ENCODE measurements at places on chromosomes 12 and 14.

DNA sequence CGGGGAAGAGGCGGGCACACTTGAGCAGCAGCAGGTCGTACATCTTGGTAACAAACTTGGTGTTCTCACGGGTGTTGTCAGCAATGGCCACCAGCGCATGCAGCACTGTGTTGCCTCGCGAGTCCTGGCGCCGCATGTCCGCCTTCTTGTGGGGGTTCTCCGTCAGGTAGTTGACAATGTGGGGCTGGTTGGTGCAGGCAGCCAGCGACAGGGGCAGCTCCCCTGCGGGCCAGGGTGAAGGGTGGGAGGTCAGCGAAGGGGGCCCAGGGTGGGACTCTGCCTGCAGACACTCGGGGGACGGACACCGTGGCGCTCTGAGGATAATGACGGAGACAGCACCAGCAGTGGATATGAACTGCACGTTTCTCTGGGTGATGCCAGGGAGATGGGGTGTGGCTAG lies 34.5 kb downstream of the TRPV4 start:
- no peak for DNase-seq

DNA sequence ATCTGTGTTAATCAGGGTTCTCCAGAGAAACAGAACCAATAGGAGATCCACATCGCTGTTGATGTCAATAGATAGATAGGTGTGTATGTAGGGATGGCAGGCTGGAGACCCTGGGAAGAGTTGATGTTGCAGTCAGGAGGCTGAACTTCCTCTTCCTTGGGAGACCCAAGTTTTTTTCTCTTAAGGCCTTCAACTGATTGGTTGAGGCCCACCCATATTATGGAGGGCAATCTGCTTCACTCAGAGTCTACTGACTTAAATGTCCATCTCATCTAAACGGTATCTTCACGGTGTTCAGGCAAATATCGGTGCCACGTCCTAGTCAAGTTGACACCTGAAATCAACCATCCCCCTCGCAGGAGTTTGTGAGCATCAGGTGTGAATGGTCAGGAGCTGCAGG lies 63.0 kb downstream of the ETV6 start:
- DNase-seq = no peak

DNA sequence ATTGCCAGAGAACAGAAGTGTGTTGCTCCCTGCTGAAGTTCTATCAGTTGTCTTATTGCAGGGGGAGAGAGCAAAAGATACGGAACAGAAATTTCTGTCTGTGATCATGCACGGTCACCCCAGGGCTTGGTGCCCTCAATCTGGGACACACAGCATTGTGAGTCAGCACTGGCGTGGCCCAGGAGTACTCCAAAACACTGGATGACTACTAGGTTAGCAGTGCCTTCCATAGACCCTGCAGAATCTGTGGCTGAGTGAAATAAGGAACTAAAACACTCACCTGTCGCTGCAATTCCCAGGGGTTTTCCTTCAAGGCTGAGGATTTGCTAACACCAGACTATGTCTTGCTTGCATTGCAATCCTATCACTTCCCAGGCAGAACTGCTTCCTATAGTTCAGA lies 165.5 kb downstream of the ANO6 start:
- DNase-seq = no peak

DNA sequence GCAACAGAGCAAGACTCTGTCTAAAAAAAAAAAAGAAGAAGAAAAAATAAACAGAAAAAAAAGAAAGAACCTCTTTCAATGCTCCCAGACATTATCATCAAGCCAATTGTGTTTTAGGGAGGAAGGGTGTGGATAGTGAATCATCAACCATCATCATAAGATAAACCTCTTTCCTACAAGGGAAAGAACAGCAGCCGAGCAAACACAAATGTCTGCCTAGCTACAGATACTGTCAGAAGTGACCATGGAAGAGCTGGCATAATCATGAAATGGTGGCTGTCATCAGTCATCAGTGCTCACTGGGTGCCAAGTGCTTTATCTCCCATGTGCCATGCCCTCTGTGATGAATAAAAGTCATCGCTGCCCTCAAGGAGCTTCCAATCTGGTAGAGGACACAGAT lies 46.6 kb downstream of the SLC17A8 start:
- no peak for DNase-seq

- DNase-seq = no peak
Observed at GRCh38 chr12:40015345-40015744, 90.5 kb downstream of the SLC2A13 start.

- DNase-seq = no peak
Observed at GRCh38 chr12:91384366-91384765, 201.7 kb upstream of the DCN start.

GRCh38 chr14:63692310-63693020 lies 35.4 kb downstream of the SGPP1 start:
- DNase-seq = no peak

GRCh38 chr12:10320643-10321042 lies 13.0 kb downstream of the KLRD1 start:
- DNase-seq = no peak

- DNase-seq = no peak
Observed at GRCh38 chr12:6606331-6607131, 648 bp downstream of the CHD4 start.

DNA sequence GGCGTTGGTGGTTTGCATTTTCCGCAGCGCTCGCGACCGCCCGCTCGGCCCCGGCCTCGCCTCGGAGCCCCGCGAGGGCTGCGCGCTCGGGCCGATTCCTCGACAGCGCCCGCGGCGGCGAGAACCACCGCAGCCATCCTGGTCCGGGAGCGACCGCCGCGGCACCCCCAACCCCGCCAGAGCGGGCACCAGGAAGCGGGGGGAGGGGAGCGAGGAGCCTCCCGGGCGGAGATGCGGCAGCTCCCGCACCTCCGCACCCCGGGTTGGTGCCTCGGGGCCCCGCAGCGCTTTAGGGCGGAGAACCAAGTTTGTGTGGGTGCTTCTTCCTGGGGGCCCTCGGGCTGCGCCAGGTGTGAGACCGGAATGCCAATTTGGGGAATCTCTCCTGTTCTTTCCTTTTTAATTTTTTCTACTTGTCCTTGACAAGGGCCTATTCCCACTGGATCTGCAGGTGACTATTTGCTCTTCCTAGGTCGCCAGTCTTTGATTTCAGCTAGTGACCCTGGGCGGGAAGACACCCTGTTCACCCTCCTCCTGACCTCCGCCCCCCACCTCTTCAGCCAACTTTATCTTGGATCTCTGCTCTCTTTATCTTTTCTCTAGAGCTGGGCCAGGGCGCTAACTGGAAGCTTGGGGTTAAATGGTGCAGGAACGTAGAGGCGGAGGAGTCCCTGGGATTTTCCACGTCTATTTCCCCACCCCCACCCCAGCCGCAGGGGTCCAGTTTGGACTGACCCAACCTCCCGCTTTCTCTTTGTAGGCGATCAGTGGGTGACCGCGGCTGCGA lies at the start of gene SOCS2:
Gene SOCS2 (plus strand): TSS at position 751 of the 787 bp plus-strand sequence. CDS start 223 bp downstream, outside the sequence.
- DNase-seq = peak; percentile 20

DNA sequence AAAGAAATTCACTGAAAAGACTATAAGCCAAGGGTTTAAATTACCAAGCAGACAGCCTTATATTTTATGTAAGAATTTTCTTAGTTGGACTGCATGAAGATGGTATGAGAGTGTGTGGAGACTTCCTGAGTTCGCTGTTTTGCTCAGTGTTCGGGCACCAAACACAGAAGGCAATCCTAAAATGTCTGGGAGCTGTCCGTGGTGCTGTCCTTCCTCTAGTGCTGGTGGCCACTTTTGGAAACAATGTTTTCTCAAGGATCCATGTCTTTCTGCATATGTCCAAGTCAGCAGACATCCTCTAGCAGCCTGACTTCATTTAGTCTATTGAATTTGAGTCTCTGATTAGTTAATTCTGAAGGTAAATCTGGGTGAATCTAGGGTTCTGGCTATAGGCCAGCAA lies 135.8 kb downstream of the SLC8A3 start:
- peak; percentile 6 for DNase-seq

DNA sequence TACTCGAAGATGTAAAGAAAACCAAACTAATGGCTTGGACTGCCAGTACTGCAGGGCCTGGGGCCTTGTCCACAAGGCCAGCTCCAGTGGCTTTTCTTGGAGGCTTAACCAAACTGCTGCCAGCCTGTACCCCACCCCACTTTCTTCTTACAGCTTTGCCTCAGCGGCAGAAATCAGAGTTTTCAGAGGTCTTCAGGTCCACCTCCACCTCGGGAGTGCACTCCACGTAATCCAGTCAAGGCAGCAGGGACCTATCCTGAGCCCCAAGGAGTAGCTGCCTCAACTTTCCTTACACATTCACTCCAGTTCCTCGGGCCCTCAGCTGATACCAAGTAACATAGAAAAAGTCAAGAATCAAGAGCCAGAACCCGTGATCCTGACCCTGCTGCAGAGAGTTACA lies 19.6 kb downstream of the PRMT8 start:
- DNase-seq = no peak

GRCh38 chr12:66059666-66060065 lies 70.9 kb downstream of the LLPH start:
- DNase-seq = no peak

DNA sequence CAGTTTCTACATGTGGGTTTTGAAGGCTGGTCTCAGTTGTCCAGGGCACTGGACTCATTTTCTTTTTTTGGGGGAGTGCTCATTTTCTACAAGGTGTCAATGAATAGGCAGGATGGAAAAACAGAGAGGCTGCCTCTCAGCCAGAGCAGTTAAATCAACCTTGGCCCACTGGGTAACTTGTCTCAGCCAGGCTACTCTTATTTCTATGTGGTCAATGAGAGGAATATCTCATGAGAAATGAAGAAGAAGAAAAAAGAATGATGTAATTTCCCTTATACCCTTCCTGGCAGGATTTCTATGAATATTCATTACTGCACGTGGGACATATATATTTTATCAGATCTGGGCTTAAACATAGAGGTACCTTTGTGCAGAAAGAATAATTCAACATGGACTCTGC lies 155.2 kb upstream of the E2F7 start:
- DNase-seq = no peak

- no peak for DNase-seq
Observed at GRCh38 chr12:52231305-52232202, 1.5 kb upstream of the KRT7 start.

DNA sequence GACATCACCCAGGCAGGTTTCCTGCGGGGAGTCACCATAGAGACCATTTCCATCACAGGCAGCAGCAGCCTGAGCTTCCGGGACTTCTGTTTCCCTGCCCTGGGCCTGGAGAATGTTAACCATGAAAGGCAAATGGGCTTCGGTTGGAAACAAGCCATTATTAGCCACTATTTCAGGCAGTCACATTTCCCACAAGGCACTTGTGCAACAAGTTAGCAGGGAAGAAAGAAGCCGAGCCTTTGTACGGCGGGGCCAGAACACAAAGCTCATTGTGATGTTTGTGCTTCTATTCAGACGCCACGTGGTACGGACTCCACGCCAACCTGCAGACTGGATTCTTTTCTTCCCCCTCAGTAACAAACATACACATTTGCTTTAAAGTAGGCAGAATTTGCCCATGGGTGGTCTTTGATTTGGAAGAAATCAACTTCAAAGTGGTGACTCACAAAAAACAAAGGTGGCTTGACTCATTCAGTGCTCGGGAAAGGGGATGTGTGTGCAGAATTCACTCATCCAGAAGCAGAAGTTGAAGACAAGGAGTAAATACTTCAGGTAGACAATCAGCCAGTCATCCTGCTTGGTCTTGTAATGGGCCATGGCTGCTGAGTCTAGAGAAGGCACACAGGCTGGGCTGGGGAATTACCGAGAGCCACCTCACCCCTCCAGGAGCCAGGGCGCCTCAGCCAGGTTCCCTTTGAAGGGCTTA lies 154.2 kb upstream of the PRMT8 start:
- DNase-seq = no peak

DNA sequence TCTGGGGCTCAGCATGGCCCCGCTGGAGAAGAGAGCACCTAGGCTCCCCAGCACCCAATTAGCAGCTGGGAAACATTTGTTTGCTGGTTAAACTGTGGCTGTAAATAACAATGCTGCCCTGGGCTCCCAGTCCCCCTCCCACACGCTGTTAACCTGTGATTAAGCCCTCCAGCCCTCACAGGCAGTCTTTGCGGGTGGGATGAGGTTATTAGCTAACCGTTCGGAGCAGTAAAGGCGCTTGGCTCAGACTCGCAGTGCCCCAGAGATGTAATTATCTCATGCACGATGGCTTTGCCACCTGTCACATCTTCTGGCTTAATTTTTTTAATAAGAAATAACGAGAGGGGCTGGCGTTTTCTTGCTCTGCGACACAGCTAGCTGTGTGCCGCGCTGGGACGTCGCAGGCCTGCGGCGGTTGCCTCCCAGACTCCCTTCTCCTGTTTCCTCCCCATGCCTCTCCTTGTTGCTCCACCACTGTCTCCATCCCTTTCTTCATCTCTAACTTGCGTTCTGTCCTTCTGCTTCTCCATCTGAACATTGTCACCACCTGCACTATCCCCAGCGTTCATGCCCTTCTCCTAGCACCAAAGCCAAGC lies 239.2 kb upstream of the FKBP4 start:
- DNase-seq = no peak

GRCh38 chr14:43411841-43412240 lies 1095.2 kb downstream of the FSCB start:
- no peak for DNase-seq

GRCh38 chr12:97800561-97800960 lies 338.0 kb downstream of the RMST start:
- no peak for DNase-seq

- no peak for DNase-seq
Observed at GRCh38 chr14:55901291-55901690, 216.9 kb upstream of the PELI2 start.

DNA sequence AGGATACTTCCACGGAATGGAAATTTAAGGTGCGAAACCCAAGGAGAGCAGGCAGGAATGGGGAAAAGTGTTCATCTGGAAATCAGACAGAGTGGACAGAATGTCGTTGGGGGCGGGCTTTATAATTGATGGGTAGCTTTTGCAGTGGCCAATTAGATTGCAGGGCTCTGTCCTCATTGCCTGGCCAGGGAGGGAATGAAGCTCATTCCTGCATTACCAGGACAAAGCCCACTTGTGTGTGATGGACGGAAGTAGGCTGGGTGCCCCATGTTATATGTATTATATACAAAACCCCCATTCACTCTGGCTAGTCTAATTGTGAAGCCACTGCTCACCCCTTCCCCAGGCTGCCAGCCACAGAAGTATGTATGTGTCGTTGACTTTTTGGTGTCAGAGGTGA lies 23.6 kb downstream of the ZNF664 start:
- no peak for DNase-seq

Measured in stimulated activated CD4-positive, alpha-beta T cell treated with anti-CD3 and anti-CD28 coated beads, Interleukin-2, amount 100 ng/mL, for 48 hours (primary cell).